Thymus (tissue), 14 donors: ENCODE measurements at places on chromosomes 11 and 22.

DNA sequence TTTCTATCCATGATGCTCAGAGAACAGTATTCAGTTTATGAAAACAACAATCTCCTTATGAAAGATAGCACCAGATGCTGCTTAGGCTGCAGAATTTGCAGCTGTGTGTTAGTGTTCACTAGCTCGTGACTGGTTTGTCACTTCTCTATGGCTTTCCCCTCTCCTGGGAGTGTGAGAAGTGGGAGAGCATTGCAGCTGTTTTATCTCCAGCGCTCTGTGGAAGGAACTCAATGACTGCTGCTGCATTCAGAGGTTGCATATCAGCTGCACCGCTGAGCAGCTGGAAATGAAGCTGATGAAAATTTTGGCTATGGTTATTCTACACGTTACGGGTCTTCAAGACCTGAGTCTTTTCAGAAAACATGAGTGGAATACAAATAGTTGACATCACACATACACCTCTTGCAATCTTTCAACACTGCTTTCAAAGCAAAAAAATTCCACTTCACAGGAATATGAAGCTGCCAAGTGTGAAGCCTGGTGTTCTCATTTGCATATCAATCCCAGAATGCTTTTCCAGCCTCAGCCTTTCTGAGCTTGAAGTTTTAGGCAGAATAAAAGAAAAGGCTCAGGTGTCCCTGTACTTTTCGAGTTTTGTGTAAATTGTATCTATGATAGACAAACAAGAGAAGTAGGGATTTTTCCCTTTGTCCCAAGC lies 149.3 kb upstream of the DDI1 start:
- no peak for DNase-seq

- no peak for DNase-seq
Measured at GRCh38 chr11:71176812-71177211, 75.6 kb downstream of the SHANK2 start.

- peak; percentile 12 for DNase-seq
Measured at GRCh38 chr11:82682003-82682751, 51.5 kb downstream of the FAM181B start.

DNA sequence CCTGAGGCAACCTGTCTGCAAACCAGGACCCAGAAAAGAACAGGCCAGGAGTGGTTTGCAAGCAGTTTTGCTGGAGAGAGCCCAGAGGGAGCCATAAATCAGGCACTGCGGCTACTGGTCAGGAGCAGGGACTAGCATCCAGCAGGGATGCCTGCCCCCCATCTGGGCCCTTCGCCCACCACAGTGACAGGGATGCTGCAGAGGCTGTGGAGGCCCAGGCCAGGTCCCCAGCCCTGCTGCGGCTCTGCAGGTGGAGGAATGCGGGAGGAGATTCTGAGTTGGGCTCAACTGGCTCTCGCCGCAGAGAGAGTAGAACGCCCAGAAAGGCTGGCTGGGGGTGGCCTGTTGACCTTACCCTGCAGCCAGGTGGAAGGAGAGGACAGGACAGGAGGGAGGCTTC lies 16.4 kb upstream of the NEFH start:
- no peak for DNase-seq

GRCh38 chr22:45077286-45077685 lies 67.5 kb upstream of the PHF21B start:
- DNase-seq: no peak

- DNase-seq: no peak
Measured at GRCh38 chr22:29301716-29302401, 4.6 kb upstream of the GAS2L1 start.

GRCh38 chr11:61364012-61364675 lies 2.0 kb downstream of the TMEM138 start:
- no peak for DNase-seq

- no peak for DNase-seq
Measured at GRCh38 chr11:133659538-133660201, 127.4 kb upstream of the OPCML start.

GRCh38 chr22:19107730-19108074 lies 14.5 kb downstream of the DGCR2 start:
- DNase-seq: no peak

- DNase-seq: no peak
Measured at GRCh38 chr22:19723983-19724827, 866 bp downstream of the GP1BB start.

GRCh38 chr11:26741036-26741435 lies 19.2 kb upstream of the SLC5A12 start:
- DNase-seq: no peak

DNA sequence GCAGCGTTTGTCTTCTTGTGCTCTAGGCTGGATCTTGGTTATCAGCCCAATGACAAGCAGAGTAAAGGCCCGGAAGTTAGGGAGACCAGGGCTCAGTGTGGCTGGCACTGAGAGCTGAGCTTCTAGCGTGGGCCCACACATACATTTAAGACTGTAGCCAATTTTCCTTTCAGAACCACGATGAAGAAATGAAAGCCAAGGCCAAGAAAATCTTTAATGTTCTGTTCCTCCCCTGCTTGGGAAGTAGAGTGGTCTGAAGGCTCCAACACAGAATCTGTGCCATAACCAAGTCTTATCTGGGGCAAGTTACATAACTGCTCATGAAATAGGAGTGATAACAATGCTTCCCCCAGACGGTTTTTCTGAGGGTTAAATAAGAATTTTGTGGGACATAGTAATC lies 4.7 kb upstream of the ST3GAL4 start:
- no peak for DNase-seq

GRCh38 chr22:43094085-43094484 lies 4.9 kb upstream of the TTLL1 start:
- no peak for DNase-seq

DNA sequence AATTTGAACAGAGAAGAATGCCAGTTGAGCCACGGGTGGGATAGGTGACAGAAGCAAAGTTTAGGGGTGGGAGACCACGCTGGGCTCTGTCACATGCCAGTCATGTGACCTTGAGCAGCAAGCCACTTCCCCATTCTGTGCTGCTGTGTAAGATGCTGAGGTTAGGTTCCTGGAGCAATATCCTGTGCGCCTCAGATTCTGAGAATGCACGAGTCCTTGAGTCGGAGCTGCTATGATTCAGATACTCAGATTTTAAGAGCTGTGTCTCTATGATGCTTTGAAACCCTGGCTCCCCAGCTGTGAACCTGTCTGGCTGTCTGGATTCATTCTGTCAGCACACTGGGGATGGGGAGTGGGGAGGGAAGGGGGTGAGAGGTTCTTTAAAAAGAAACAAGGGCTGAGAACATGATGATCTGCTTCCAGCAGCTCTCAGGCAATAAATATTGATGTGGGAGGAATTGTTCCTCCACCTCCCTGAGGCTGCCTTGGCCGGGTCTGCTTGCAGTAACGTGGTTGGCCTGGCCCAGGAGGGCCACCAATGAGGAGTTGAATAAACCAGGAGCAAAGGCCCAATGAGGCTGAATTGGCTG lies 24.0 kb downstream of the SLCO2B1 start:
- no peak for DNase-seq

- peak; percentile 94 for DNase-seq
Measured at GRCh38 chr11:57639321-57640067, 10.2 kb downstream of the YPEL4 start.

GRCh38 chr11:103228807-103229206 lies 119.6 kb downstream of the DYNC2H1 start:
- no peak for DNase-seq

GRCh38 chr11:64357446-64357845 lies 1.5 kb upstream of the RPS6KA4 start:
- DNase-seq: no peak

- DNase-seq: no peak
Measured at GRCh38 chr11:503179-503981, 3.7 kb downstream of the RNH1 start.

DNA sequence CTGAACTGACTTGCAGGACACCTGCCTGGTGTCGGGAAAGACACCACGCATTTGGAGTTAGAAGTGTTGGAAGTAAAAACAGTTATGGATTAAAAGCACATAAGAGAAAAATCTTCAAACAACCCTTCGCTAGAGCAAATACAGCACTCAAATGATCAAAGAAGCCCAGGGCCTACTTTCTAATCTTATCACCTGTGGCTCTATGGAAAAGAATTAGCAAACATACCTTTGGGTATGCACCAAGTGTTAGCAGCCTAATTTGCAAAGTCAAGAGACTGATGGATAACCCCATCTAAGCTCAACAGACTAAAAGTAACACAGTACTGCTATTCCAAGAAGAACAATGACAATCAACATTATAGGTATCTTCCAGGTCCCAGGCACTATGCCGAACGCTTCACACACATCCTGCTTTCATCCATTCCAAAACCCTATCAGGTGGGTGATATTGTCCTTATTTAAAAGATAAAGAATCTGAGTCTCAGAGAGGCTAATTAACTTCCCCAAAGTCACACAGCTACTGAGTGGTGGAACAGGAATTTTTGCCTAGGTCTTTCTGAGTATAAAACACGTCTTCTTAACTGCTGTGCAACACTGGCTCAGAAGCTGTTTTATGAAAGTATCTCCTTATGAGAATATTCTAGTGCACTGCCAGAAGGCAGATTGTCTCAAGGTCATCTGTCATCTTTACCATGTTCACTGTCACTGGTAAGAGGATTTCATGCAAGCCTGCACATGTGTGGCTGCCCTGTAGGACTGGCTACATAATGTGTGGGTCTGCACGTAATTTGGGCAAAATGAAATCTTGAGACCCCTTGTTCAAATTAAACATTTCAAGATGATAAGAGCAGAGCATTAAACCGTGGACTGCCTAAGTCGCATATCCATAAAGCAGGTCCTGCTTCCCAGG lies 16.4 kb downstream of the SLC1A2 start:
- no peak for DNase-seq

DNA sequence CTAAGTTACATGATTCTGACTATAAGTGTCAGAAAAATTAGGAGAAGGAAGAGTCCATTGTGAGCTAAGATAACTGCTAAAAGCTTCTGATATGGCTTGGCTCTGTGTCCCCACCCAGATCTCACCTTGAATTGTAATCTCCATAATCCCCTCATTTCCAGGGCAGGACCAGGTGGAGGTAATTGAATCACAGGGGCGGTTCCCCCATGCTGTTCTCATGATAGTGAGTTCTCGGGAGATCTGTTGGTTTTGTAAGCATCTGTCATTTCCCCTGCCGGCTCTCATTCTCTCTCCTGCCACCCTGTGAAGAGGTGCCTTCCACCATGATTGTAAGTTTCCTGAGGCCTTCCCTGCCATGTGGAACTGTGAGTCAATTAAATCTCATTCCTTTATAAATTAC lies 230.2 kb downstream of the OPCML start:
- DNase-seq: no peak

DNA sequence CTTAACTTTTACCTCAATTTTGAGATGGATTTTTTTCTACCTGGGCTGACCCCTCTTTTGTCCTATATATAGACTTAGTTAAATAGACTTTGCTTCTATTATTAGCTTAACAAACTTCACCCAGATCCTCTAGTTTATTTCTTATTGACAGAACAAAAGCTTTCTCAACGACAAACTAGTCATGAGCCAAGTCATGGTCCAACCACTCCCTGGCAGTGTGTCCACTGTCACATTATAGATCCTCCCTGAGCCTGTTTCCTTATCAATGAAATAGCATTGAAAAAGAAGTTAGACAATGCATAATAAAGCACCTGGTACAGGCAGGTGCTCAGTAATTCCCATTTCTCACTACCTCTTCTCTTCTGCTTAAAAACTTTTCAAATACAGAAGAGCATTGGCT lies 155.1 kb downstream of the SPON1 start:
- DNase-seq: no peak

DNA sequence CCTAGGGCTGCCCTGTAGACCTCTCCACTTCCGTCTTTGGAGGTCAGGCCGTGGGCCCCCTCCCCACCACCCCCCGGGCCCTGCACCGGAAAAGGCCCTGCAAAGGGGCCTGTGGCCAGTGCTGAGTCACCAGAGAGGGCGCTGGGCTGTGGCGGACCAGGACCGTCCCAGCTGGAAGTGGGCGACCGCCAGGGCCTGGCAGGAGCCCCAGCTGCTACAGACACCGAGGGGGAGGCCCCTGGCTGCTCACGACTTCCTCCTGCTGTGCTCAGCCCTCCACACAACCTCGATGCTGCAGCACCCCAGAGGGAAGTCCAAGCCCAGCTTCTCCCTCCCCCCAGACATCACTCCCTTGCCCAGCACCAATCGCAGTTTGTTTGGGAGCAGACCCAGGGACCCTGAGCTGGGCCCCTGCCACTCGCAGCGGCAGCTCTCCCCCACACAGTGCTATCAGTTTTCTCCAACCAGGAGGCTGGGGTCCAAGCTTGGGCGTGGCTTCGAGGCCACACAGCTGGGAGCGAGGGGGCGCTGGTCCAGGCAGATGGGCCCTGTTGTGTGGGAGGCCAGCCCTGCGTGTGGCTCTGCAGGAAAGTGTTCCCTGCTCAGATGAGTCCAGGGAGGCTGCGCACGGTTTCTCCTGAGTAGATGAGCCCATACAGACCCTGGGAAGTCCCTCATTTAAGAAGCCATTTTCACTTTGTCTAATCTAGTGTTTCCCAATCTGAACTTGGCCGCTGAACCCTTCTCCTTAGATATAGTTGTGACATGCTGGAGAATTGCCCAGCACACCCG lies 5.6 kb upstream of the SH3BP1 start:
- DNase-seq: peak; percentile 57

DNA sequence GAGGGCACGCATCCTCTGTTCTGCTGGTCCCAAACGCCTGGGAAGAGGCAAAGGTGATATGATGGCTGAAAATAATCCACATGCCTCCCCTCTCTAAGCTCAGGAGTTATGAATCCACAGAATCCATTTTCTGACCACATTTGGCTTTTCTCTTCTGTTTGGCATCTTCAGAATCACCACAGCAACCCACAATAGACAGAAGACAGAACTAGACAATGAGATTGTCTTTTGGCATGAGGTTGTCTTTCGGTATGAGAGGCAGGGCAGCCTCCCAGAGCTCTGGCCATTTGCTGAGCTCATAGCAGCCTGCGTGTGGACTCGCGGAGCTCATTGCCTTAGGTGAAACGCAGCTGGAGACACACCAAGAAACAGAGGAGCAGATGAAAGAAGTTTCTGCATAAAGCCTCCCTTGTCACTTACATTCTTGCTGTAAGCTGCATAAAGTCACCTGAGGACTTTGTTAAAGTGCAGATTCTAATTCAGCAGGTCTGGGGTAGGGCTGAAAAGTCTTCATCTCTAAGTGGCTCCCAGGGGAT lies 868.0 kb downstream of the NTM start:
- DNase-seq: no peak

- DNase-seq: no peak
Measured at GRCh38 chr11:116281173-116282160, 491.3 kb downstream of the BUD13 start.

DNA sequence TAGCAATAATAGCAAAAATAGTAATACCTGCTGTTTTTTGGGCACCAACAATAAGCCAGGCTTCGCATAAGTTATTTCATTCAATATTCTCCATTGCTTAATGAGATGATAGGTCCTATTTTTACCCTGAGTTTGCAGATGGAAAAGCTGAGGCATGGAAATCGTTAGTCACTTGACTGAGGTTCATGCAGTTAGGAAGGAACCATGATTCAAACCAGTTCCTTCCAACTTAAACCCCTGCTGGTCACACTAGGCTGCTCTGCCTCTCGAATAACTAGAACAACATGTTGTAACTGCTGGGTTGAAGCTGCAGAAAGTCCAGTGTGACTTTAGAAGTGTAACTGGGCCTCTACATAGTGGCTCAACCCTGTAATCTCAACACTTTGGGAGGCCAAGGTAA lies 69.3 kb downstream of the SEZ6L start:
- no peak for DNase-seq
